ENCODE measurements at places on chromosomes 11 and 22.
A peak's percentile ranks its signal among the peaks of the same experiment; 100 is the strongest.

DNA sequence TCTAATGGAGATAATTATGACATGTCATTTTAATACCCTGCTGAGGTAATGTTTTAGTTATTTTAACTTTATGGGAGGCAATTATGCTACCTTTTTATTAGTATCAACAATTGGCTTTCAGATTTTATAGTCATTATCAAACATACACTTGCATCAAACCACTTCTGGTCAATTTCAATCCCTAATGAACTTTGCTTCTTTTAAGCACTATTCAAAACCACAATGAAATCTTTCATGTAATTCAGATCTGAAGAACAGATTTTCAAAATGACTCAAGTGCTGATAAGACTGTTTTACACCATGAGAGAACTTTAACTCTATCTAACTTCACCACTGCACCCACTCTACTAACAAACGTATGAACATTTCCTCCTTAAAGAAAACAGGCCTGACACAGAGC lies 25.9 kb upstream of the CCDC34 start:
- DNase-seq = no peak

GRCh38 chr11:32072872-32073643 lies 17.8 kb upstream of the RCN1 start:
- DNase-seq = no peak

GRCh38 chr11:27464289-27464696 lies 8.3 kb downstream of the LGR4 start:
- DNase-seq = no peak

GRCh38 chr22:24231706-24232105 lies 13.2 kb downstream of the GGT5 start:
- DNase-seq = no peak

DNA sequence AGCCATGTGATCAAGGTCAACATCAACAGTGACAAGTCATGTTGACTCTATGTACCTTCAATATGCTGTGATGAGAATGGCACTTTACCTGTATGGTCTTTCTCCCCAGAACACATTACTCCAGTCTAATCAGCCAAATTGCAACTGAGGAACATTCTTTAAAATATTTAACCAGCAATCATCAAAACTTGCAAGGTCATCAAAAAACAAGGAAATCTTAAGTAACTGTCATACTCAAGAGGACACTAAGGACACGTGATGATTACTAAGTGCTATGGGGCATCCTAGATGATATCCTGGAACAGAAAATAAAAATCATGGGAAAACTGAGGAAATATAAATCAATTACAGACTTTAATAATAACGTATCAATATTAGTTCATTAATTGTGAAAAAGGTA lies 118.9 kb downstream of the EFCAB6 start:
- DNase-seq = no peak

- DNase-seq = peak; percentile 77
These were observed 3.7 kb downstream of the RPS19BP1 start for GRCh38 chr22:39528681-39529486.

DNA sequence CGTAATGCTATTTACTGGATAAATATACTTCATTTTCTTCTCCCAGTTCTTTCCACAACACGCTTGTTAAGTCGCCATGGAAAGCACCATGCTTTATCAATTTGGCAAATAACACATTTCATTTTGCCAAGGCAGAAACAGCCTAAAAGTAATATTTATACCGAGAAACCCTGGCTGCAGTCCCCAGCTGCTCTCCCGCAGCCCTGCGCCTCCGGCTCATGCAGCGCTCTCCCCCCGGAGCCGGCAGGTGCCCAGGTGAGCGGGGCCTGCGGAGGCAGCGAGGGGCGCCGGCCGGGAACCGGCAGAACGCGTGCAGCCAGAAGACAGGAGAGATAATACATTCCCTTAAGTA lies 681 bp upstream of the ARHGEF12 start:
- DNase-seq = no peak

DNA sequence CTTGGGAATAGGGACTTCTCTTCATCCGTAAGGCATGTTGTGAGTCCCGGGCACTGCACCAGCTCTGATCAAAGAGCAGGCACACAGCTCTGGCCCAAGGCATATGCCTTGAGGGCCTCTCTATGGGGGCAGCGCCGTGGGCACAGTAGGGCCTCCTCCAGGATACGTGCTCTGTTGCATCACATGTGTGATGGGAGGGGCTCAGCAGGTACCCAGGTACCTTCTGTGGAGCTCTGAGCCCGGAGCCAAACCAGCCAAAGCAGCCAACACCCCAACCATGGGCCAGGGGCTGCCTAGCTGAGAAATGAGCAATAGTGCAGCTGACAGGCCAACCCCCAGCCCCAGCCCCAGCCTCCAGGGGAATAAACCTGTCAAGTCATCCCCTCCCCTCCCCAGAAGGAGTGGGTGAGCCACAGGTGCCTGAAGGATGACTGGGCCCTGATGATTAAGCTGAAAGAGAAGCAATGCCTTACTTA lies 79.7 kb upstream of the SHISAL1 start:
- DNase-seq = no peak

DNA sequence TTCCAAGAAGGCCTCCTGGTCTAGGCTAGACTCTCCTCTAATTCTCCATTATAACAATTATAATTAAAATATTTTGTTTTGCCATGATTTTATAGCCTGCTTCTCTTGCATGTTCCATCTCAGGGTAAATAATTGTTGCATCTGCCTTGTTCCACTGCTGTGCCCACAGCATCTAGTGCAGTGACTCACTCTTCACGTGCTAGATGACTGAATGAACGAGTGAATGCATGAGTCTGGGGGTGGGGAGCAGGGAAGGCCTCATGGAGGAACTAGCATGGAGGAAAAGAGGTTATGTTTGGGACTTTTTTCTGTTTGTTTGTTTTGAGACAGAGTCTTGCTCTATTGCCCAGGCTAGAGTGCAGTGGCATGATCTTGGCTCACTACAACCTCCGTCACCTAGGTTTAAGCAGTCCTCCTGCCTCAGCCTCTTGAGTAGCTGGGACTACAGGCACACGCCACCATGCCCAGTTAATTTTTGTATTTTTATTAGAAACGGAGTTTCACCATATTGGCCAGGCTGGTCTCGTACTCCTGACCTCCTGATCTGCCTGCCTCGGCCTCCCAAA lies 5.2 kb upstream of the OAF start:
- no peak for DNase-seq

GRCh38 chr22:41517172-41518047 lies 26.9 kb downstream of the POLR3H start:
- DNase-seq = no peak

GRCh38 chr22:28560046-28560742 lies 119.4 kb downstream of the TTC28 start:
- no peak for DNase-seq

GRCh38 chr11:96474263-96474662 lies 84.5 kb downstream of the JRKL start:
- DNase-seq = no peak

GRCh38 chr11:82234256-82234655 lies 499.4 kb downstream of the FAM181B start:
- DNase-seq = no peak

- no peak for DNase-seq
These were observed 1.8 kb upstream of the RAB3IL1 start for GRCh38 chr11:61918938-61919704.

GRCh38 chr11:75144716-75145014 lies 6.2 kb upstream of the SLCO2B1 start:
- no peak for DNase-seq

DNA sequence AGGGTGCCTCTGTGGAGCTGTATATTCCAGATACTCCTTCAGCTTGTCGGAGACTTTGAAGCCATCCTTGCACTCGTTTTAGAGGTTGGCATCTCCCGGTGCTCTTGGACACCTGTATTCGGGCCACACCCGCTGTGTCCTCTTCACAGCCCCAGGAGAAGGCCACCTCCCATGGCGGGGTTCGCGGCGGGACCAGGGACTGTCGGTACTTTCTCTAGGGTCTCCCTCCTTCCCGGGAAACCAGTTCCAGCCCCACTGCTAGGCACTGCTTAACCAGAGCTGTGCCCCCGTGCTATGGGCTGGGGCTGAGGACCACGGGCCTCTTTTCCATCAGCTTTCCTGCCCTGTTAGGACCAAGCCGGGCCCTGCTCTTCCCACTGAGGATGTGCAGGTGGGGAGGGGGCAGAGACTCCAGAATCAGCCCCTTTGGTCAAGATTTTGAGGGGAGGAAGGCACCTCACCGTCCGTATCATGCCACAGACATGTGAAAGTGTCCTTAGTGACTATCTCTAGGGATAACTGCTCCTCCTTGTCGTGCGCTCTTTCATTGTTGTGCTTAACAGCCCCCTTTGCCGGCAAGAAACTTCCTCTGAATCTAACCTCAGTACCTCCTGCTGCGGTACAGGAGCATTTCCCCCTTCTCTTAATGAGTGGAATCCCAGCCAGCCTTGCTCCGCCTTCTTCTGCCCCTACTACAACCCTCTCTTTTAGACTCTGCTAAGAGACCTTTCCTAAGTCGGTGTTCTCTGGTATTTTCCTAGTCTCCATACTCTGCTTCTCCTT lies 1.2 kb upstream of the B3GAT1 start:
- no peak for DNase-seq

- DNase-seq = no peak
These were observed 11.5 kb upstream of the PEX26 start for GRCh38 chr22:18066181-18066859.

DNA sequence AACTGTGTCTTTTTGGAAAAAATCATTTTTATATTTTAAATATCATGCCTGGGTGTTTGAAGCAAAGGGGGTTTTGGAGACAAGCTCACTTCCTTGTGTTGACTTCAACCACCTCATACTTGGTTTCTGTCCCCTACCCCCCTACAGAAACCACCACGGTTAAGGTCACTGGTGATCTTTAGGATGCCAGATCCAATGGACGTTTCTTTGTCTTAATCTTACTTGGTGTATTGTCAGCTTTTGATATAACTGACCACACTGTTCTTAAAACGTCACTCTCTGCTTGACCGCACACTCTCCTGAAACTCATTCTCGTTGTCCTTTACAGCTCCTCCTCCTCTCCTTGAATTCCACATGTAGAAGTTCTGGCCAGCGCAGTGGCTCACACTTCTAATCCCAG lies 34.8 kb upstream of the SWAP70 start:
- no peak for DNase-seq

DNA sequence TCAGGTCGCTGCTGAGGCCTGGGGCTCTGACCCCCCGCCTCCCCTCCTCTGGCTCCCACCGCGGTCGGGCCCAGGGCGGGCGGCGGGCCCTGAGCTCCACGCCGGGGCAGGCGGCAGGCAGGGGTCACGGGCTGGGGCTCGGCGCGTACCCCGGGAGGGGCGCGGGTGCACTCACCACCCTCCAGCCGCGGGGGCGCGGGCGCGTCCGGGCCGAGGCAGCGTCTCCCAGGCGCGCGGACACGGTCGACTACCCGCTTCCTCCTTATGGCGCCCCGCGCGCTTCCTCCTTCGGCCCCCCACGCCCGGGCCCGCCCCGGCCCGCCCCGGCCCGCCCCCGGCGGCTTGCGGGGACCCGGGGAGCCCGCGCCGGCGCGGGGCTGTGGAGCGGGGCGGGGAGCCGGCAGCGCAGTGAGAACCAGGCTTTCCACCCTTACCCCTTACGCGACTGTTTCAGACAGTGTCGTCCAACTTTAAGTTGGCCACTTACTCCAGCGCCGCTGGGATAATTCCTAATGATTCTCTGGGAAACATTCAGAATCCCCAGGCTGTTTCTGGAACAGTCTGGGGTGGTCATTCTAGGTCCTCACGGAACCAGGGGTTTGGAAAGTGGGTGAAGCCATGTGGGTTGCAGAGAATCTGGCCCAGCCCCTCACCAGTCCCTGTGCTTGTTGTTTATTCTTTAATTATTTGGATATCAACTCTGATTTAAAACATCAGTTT lies at the start of gene BID:
Gene BID, minus strand, starts transcription at position 264 of the 720 bp plus-strand sequence. CDS start 24,353 bp downstream, outside the sequence.
- DNase-seq = no peak

DNA sequence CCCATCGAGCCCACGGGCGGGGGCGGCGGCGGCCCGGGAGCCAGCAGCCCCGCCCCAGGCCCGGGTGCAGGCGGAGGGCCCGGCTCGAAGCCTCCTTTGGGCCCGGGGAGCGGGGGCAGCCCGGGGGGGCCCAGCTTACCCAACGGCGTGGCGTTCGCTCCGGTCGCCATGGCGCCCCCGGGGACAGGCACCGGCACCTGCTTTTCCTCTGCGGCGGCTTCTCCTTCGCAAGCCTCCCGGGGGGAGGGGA lies 194 bp downstream of the SF1 start:
- DNase-seq = peak; percentile 35

Data from stimulated activated CD4-positive, alpha-beta T cell treated with anti-CD3 and anti-CD28 coated beads, TNF-alpha, amount 100 ng/mL, for 4 hours (primary cell).